ENCODE measurements at places on chromosomes 6 and 20.
A peak's percentile ranks its signal among the peaks of the same experiment; 100 is the strongest.

DNA sequence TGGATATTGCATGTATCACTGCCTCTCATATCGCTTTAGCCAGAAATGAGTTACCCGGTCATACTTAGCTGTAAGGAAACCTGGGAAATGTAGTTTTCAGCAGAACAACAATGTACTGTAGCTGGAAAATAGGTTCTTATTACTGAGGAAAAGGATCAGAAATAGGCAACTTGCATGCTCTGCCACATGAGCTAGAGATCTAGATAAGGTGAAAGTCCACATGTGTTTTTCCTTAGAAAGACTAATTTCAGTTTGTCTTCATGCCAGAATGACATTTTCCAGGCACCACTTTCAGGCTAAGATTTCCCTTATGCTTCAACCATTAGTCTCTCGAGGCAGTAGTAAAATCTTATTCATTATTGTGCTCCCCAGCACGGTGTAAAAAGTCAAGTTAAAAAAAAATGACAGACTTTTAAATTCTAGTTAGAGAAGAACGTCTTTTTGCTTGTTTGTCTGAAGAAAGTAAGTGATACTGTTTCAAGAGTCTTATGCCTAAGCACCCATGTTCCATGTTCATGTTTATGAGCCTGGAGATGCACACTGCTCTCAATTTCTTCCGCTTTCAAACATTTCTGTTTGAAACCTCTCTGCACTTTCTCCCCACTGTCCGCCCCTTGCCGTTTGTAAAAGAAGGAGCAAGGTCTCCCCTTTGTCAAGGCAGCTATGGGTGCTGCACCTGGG lies 67.6 kb downstream of the ZNF831 start:
- peak; percentile 18 for DNase-seq

- no peak for DNase-seq
Measured at GRCh38 chr6:158080849-158081656, 87.0 kb downstream of the SERAC1 start.

DNA sequence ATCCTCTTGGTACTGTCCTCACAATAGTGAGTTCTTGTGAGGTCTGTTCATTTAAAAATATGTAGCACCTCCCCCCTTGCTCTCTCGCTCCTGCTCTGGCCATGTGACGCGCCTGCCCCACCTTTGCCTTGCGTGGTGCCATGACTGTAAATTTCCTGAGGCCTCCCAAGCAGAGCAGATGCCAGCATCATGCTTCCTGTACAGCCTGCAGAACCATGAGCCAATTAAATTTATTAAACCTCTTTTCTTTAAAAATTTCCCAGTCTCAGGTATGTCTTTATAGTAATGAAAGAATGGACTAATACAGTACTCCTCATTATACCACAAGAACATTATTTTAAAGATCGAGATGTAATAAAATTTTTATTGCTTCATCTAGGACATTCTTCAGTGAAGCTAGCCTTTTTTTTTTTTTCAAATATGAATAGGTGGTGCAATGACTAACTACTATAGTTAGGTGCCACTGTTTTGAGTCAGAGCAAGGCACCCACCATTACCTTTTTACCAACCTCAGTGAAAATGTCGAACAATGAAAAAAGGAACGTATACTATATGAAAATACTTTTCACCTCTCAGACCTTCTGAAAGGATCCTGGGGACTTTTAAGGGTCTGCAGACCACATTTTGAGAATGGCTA lies 191.1 kb upstream of the SGK1 start:
- no peak for DNase-seq

GRCh38 chr6:166007349-166008263 lies 160.0 kb downstream of the TBXT start:
- DNase-seq: peak; percentile 84

DNA sequence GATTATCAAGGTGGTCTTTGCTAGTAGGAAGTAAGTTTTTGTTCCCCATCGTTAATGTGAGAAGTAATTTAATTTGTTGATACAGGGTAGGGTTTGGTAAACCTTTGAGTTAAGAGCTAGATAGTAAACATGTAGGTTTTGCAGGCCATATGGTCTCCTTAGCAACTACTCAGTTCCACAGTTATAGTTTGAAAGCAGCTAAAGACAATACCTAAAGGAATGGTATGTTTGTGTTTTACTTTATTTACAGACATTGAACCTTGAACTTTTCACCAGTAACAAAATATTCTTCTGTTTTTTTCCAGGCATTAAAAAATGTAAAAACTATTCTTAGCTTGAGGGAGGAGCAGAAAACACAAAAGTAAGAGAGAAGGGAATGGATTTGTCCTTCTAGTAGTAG lies 1.7 kb downstream of the CAP2 start:
- DNase-seq: no peak

DNA sequence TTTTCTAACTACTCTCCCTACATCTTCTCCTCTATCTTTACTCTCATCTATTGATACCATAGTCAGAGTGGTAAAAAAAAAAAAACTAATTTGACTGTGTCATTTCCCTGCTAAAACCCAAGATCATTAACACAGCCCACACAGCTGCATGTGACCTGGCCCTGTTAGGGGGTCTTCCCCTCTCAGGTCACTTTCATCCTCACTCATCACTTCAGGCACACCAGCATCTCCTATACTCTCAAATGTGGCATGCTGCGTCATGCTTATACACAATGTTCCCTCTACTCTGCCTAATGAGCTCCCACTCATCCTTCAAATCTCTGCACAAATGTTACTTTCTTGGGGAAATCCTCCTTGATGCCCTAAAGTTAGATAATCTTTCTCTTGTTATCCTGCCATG lies 86.8 kb downstream of the CDK19 start:
- DNase-seq: no peak

- peak; percentile 63 for DNase-seq
Measured at GRCh38 chr6:106512048-106512967, 117.0 kb downstream of the RTN4IP1 start.

- no peak for DNase-seq
Measured at GRCh38 chr20:34820805-34821578, 4.5 kb downstream of the NCOA6 start.

DNA sequence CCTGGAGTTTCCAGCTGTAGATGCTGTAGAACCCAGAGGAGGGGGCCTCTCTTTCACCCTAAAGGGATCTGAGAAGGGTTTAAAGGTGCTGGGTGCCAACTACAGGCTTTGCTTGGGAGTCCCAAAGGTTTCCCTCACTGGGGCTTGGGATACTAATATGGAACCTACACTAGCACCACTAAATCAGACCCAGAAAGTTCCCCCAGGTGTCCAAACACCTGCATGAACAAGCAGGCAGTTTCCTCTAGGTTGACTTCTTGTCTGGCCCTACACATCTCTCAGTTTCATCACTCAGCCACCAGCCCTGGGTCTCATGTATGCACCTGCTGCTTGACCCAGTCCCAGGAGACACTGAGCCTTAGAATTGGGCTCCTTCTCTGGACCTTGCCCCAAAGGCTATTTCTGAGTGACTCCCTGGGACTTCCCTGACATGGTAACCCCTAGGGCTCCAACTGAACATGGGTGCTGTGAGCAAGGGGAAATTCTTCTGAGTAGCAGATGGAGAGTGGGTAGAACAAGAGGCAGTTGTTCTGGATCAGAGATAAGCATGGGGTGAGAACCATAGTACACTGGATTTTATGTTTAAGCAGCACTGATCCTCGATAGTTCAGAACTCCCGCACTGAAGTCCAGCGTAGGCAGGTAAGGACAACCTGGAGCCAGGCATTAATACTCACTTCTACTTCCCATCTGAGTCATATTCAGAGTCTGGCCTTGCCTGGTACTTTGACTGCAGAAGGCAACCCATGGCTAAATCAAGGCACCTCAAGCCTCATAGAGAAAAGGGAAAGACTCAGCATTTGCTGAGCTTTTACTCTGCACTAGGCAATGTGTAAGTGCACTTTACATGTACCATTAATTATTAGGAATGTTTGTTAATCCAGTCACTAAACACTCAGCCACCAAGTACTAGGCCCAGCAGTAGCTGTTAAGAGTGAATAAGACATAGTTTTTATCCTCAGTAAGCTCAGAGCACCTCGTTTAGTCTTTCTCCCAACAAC lies 16.8 kb downstream of the BCL2L1 start:
- DNase-seq: no peak

- peak; percentile 37 for DNase-seq
Measured at GRCh38 chr20:35129647-35130069, 17.5 kb downstream of the EDEM2 start.

- DNase-seq: no peak
Measured at GRCh38 chr6:167758309-167759023, 68.2 kb upstream of the AFDN start.

DNA sequence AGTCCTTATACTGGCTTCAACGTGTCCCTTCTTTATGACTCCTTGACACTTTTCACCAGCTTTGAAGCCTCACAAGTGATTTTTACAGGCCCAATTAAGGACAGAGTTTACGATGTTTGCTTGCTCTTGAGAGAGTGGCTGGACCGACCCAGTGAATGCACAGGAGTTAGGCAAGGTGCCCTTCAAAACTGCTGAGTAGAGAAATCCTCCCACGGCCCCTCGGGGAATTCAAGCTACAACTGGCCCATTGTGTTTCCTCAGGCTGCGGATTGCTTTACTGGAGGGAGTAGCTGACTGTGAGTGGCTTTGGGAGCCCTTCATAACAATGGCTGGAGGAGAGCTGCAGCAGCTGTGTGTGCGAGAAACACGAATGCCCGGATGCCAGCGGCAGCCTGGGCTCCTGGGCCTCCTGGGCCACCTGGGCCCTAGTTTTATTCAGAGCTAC lies 50.0 kb downstream of the SGK1 start:
- DNase-seq: no peak

DNA sequence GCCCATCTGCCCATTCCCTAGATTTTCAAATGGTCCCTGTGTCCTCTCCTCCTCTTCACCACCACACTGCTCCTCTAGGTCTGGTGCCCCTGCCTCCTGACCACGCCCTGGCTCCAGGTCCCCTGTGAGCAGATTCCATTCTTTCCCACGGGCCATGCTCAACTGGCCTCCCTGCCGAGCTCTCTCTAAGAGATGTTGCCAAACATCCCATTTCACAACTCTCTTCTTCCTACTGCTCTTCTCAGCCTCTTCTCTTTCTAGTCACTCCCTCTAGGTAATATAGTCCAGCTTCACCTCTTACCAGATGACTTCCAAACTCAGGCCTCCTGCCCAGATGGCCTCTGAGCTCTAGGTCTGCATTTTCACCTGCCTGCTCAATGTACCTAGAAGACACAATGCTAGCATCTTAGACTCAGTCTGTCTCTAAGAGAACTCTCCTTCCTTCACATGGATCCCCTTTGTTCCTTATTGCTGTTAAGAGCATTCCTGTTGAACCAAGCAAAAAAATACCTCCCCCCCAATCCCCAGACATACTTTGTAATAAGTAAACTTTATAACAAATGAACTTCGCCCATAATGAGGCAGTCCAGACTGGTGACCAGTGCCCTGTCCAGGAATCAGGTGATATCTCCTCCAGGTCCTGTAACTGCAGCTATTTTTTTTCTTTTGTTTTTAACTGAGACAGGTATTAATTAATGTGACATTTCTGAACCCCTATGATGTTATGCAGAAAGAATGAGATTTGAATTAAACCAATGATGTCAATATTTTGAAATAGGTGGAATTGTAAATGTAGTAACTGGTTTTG lies 79.0 kb downstream of the LYRM4 start:
- no peak for DNase-seq

- DNase-seq: no peak
Measured at GRCh38 chr20:24698706-24699206, 229.3 kb downstream of the SYNDIG1 start.

GRCh38 chr6:389622-390021 lies 1.9 kb upstream of the IRF4 start:
- DNase-seq: no peak

- no peak for DNase-seq
Measured at GRCh38 chr20:48703511-48704219, 124.1 kb downstream of the PREX1 start.

DNA sequence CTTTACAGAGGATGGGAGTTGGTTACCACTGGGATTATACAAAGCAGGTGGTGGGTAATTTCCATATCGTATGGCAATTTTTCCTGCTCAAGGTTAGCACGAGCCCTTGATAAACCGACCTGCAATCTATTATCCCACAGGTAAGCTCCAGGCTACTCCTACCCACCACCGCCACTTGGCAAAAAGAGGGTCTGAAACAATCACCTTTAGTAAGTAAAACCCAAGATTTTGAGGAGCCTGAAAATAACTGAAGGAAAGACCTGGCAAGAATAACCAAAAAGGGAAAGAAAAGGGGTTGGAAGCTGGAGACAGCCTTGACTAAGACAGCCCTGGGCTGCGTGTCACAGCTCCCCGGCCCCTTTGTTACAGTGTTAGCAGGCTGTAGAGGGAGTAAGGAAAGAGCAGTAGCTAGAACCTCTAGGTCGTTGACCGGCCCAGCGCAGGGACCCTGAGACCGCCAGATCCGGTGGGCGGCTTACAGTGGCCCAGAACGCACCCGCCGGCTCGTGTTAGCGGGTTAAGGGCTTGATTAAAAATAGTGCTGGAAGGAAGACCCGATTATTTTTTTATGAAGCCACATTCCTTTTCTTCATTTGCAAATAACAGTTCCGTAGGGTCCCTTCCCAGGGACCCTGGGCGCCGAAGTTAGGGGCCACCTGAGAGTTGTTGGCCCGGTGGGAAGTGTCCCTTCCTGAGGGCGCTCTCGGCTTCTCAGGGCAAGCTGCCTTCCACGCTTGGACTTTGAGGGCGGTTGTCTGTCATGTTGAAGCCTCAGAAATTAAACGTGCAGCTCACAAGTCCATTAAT lies 30.5 kb downstream of the TFAP2B start:
- no peak for DNase-seq

DNA sequence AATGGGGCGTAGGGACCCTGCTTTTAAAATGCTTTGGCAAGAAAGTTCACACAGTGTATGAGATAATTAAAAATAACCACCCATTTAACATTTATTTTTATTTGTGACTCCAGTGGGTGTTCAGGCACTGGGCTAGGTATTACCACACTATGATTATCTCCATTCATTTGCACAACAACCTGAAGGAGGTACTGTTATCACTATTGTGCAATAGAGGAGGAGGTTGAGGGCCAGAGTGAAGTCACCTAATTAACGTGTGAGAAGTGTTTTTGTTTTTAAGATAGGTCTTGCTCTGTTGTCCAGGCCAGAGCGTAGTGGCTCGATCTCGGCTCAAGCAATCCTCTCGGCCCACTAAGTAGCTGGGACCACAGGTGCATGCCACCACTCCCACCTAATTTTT lies 29.2 kb downstream of the MAK start:
- no peak for DNase-seq

GRCh38 chr6:150043501-150044412 lies 18.4 kb upstream of the RAET1L start:
- DNase-seq: no peak

- DNase-seq: no peak
Measured at GRCh38 chr6:124149646-124150045, 346.0 kb downstream of the NKAIN2 start.

DNA sequence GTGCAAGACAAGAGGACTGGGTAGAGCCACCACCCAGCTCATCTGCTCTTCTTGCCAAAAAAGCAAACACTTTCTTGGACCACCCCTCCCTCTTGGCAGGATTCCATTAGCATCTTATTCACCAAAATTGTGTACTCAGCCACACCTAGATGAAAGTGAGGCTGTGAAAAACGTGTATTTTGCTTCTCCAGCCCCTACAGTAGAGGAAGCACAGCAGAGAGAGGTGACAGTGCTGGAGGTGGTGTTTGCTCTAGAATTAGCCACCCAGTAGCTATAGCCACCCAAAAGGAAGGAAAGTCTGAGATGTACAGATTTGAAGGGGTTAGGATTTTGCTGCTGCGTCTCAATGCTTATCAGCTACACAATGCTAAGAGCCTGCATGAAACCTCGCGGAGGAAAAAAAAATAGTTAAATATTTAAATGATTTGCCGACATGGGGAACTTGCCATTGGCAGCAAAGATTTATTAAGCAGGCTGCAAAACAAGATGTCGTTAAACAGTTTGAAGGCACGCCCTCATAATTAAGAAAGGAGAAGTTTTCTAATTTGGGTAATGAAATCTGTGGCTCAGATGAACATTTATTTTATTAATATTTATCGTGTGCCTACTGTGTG lies 287.3 kb downstream of the ZNF217 start:
- DNase-seq: no peak

All from fibroblast of skin of right biceps (primary cell).